ENCODE measurements at places on chromosomes 13 and 19.

GRCh38 chr13:79270859-79271258, 135.2 kb downstream of the RBM26 start:
- DNase-seq: no peak

DNA sequence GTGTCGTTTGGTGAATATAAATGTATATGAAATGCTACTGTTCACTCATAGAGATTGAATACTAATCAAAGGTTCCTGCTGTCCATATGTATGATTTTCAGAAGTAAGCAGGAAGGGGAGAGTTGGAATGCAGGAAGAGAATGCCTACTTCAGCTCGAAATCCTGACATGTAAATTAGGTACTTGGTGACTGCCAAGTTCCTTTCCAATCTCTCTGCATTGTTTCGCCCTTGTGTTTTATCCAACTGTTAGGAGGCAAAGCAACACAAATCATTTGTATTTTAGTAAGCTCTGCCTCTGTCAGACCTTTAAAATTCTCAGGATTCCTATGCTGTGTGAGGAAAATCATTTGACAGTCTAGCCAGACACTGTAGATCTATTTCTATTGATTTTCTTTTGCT, 9.0 kb downstream of the STARD13 start:
- no peak for DNase-seq

GRCh38 chr19:6499052-6499790, 2.9 kb downstream of the TUBB4A start:
- no peak for DNase-seq

GRCh38 chr13:94859811-94860210, 147.5 kb upstream of the SOX21 start:
- DNase-seq: no peak

- DNase-seq: no peak
Measured at GRCh38 chr19:36330216-36330615, 48.8 kb downstream of the ZFP14 start.

GRCh38 chr13:98225036-98225940, 48.2 kb upstream of the RNF113B start:
- no peak for DNase-seq

DNA sequence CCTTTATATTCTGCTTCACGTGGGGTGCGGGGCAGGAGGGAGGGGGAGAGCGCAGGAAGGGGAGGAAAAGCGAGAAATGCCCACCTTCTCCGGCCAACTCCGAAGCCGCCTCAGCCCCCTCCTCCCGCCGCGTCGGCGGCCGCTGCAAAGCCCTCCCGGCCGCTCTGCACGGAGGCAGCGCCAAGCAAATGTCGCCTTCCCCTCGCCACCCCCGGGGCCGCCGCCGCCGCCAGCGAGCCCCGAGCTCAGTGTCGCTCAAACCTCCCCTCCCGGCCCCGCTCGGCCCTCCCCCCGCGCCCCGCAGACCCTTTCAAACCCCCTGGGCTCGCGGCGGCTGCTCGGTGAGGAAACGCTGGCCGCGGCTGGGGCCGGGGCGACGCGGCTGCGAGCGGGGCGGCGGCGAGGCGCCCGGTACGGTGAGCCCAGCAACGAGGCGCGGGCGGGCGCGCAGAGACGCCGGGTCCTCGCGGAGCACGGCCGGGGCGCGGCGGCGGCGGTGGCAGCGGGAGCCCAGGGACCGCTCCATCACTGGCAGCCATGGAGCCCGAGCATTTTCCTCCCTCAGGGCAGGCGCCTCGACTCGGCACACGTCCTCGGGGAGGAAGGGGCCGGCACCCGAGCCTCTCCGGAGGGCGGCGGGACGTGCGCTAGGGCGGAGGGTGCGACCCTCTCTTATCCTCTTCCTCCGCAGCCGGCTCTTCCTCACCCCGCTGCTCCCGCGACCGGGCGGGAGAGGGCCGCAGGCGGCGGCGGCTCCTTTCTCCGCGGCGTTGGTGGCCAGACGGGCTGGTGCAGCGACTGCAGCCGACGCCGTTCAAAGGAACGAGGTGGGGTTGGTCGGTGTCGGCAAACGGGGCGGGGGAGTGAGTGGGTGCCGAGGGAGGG, 463 bp upstream of the TSC22D1 start:
- no peak for DNase-seq

GRCh38 chr19:17778251-17778967, 16.5 kb upstream of the B3GNT3 start:
- DNase-seq: no peak

- DNase-seq: no peak
Measured at GRCh38 chr13:94050039-94050438, 429.4 kb downstream of the DCT start.

GRCh38 chr13:44912278-44913016, 76.8 kb downstream of the NUFIP1 start:
- no peak for DNase-seq

DNA sequence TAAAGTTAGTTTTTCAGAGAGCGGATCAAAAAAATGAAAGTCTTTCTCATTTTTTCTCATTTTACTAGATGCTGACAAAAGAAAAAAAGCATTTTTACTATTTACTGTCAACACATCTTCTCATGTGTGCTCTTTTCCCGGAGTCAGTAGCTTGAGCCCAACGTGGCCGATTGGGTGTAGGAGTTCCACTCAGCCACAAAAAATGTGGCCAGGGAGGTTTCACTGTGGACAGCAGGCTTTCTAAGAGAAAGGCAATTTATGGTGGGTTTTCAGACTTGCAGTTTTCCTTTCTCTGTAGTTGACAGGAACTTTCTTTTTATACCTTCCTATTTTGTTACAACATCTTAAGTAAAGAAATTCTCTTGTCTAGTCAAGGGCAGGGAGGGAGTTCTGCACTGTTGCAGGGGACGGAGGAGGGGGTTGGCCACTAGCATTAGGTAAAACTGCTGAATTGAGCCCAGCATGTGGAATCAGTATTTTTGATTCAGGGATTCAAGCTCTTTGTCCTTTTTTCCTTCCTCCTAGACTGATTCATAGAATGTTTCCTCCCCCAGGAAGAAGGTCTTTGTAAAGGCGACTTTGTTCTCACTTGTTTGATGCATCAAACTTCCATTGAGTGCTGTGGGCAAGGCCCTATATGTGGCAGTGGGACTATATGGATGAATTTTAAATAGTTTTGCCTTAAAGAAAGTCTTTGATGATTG, 123.1 kb downstream of the B3GLCT start:
- no peak for DNase-seq

DNA sequence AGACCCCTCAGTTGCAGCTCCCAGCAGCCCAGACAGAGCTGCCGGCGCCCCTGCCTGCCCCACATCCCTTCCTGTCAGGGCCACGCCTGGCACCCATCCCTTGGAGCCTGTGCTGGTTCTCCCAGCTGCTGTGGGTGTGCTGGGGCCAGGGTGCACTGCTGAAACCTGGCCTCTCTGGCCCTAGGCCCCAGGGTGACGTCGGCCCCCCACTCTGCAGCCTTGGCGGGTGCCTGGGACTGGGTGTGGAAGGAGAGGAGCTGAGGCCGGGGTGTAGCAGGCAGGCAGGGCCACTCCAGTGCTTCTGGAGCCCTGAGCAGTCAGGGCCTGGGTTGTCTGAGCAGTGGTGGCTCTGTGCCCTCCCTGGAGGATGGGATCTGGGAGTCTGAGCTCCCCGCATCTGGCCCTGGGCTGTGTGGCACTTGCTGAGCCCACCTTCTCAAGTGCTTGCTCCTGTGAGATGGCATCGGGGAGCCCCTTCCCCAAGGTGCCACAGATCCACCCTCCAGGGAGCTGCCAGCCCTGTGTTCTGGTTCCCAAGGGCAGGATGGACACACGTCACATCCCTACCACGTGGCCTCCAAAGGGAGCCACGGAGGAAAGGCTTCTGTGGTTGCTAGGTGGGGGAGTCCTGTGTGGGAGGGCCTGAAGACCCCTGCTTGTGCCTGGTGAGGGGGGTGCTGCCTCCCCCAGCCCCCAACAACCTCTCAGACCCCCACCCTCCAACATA, 5.2 kb downstream of the PLEKHJ1 start:
- DNase-seq: no peak

DNA sequence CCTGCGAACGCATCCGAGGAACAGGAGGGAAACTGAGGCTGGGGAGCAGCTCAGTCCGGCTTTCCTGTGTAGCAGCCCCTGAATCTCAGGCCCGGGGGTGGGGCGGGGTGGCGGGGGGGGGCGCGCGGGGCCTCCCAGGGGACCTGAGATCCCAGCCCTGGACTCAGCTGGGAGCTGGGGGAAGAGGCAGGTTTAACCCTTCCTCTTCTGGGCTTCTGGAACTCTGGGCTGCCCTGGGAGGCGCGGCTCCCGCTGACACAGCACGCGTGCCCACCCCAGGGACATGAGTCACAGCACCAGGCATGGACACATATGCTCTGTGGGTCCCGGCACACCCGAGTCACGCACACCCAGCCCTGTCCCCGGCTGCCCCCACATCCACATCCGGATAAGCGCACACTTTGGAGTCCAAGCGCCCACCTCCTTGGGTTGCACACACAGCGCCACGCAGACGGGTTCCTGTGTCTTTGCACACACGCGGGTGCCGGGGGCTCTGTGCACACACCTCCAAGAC, 3.5 kb upstream of the CIRBP start:
- no peak for DNase-seq

DNA sequence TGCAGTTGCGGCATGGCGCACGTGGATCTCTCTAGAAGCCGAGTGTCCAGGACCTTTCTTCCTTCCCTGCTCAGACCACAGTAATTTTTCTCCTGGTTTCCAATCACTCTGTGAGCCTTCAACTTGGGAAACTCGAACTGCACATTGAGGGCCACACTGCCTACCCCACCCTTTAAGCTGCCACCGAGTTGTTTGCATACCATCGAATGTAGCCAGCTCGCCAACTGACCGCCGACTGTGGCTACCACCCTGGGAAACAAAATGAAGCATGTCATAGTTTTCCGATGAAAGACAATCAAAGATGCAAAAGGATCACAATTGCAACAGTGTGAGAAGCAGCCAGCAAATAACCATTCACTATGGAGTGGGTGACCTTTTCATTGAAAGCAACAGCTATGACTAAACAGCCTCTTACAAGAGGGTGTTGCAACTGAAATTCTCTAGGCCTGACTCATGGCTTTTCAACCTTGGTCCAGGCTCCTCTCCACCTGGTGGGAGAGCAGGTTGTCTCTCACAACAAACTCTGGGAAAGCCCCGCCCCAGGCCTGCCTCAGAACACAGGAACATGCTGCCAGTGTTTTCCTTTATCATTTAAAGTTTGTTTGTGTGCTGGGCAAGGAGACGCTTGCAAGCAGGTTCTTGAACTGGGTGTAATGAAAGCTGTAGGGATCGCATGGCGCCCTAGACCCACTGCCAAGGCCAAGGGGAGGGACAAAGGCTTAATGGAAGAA, 141.7 kb upstream of the SERP2 start:
- DNase-seq: no peak

- DNase-seq: no peak
Measured at GRCh38 chr13:48862572-48862971, 113.1 kb upstream of the FNDC3A start.

GRCh38 chr19:41172297-41173164, 20.5 kb upstream of the CYP2S1 start:
- DNase-seq: no peak

- DNase-seq: no peak
Measured at GRCh38 chr19:42248270-42249148, 6.1 kb upstream of the GSK3A start.

Data from DMS 273 treated with DMSO at 0.1 percent for 48 hours (cell line).